ENCODE measurements at places on chromosomes 6 and 20.
A peak's percentile ranks its signal among the peaks of the same experiment; 100 is the strongest.

GRCh38 chr6:3341467-3341866, 82.7 kb downstream of the PSMG4 start:
- no peak for DNase-seq
- H3K4me3 ChIP-seq: no peak overlapping the region
- H3K27ac ChIP-seq: peak overlapping the region; percentile 44
- H3K4me1 ChIP-seq: peaks cover 43% of the 10 kb centered on the region

GRCh38 chr20:8082989-8083388, 49.1 kb upstream of the PLCB1 start:
- DNase-seq: no peak
- H3K4me3 ChIP-seq: no peak overlapping the region
- H3K4me1 ChIP-seq: no peaks in the 10 kb centered on the region
- no peak overlapping the region for H3K27ac ChIP-seq
- no peaks in the 10 kb centered on the region for H3K36me3 ChIP-seq
- no peaks in the 10 kb centered on the region for H3K27me3 ChIP-seq

- H3K27ac ChIP-seq: peak overlapping the region; percentile 60
- no peaks in the 10 kb centered on the region for H3K27me3 ChIP-seq
- H3K36me3 ChIP-seq: peaks cover 41% of the 10 kb centered on the region
- H3K4me3 ChIP-seq: no peak overlapping the region
Observed at GRCh38 chr6:35092362-35093117, 48.6 kb downstream of the TCP11 start.

- no peaks in the 10 kb centered on the region for H3K27me3 ChIP-seq
- no peaks in the 10 kb centered on the region for H3K36me3 ChIP-seq
- H3K4me3 ChIP-seq: no peak overlapping the region
- DNase-seq: no peak
Observed at GRCh38 chr20:48284837-48285236, 499.6 kb upstream of the SULF2 start.

DNA sequence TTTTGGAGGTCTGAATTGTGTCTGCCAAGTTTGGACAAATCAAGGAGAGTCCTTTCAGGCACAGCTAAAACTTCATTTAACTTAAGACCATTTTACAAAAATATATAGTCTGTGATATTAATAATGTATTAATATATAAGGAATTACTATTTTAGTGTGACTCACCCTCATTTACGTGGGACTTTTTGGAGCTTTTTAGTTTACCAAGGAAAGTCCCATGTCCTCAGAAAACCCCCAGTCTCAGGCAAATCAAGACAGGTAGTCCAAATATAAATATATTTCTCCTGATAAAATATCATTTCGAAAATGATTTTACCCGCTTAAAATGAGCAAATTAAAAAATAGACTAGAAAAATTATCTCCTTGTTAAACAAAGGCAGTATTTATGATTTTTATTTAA, 479.0 kb downstream of the PKHD1 start:
- H3K4me3 ChIP-seq: no peak overlapping the region
- DNase-seq: no peak
- H3K27ac ChIP-seq: no peak overlapping the region
- H3K36me3 ChIP-seq: no peaks in the 10 kb centered on the region
